ENCODE measurements at places on chromosomes 12 and 14.

DNA sequence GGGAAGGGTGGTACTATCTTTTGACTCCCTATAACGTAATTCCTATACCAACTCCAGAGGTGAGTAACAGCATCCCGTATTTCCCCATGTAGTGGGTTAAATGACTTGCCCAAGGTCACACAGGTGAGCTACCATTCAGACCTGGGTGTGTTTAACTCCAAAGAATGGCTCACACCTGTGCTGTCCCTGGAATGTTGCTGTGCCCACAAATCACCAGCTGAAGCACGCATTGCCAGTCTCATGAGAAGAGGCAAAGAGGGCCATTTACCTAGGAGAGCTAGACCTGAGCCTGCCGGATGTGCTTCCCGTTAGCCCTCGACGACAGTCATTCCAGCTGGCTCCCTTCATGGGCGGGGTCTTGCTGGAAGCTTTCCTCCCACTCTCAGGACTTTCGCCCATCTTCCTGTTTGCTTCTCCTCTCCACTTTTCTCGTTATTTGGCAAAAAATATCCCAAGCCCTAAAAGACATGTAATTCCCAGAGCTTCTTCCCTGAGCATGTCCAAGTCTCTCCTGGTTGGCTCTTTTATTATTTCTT lies 106.6 kb upstream of the VASH1 start:
- no peak for DNase-seq

GRCh38 chr12:90854136-90854689 lies 100.8 kb downstream of the CCER1 start:
- DNase-seq: peak; percentile 62

- DNase-seq: no peak
These were observed 15.2 kb upstream of the RNASE12 start for GRCh38 chr14:20606190-20606901.

GRCh38 chr12:106724934-106725333 lies 49.5 kb upstream of the RIC8B start:
- DNase-seq: no peak

- DNase-seq: no peak
These were observed 214.9 kb downstream of the ADAMTS20 start for GRCh38 chr12:43336962-43337555.

DNA sequence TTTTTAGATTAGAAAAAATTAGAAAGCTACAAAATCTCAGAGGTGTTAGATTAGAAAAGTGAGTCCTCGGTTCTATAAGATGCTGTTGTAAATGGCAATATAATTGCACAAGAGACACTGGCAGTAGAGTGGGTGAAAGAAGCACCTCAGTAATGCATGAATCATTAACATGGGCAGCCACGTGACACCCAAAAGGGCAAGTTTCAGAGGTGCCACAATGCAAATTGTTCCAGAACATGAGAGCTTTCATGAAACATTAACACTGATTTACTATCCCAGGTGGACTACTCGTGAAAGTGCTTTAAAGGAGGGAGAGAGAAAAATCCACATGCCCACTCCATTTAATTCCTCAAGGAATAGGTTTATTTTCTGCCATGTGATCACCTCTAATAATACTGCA lies 108.4 kb downstream of the PTPRR start:
- DNase-seq: no peak

- DNase-seq: peak; percentile 86
These were observed 58.8 kb downstream of the CCER1 start for GRCh38 chr12:90896164-90896563.

DNA sequence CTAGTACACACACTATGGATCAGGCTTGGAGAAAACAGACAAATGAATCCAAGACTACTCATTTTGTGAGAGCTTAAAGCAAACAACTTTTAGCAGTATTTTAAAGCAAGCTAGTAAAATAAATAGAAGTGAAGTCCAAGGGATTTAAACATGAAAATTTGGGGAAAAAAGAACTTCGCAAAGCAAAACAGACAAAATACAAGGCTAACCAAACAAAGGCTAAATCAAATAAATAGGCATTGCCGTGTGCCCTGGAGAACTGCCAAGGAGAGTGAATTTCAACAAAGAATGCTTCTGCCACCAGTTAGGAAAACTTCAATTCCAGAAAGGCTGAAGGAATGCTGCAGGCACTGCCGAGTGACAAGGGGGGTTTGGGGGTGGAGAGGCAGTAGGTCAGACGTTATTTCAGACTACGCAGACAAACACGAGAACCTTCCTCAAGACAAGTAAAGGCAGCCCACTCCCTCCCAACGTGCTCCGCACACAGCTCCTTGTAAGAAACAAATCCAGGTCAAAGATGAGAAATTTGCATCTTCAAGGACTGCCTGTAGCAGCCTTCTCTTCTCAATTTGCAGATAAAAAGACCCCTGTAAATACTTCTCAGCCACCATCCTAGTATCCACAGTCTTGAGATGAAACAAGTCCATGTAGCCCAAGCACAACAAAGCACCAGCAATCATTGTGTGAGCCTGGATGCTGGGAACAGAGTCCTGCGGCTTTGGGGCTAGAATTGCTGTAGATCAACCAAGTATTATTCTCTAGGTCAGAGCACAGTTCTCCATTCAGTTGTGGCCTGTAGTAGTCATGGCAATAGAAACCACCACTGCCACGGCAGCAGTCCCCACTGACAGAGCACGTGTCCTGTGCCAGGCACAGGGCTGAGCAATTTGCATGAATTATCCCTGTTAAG lies 43.3 kb downstream of the EFCAB11 start:
- DNase-seq: peak; percentile 52

DNA sequence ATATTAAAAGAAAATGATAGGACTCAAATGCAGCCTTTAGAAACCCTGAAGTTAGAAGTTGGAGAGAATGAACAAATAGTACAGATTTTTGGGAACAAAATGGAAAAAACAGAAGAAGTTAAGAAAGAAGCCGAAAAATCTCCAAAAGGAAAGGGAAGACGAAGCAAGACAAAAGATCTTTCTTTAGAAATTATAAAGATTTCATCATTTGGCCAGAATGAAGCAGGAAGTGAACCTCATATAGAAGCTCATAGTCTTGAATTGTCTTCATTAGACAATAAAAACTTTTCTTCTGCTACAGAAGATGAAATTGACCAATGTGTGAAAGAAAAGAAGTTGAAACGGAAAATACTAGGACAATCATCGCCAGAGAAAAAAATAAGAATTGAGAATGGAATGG lies 31.4 kb upstream of the TOMM20L start:
- no peak for DNase-seq

DNA sequence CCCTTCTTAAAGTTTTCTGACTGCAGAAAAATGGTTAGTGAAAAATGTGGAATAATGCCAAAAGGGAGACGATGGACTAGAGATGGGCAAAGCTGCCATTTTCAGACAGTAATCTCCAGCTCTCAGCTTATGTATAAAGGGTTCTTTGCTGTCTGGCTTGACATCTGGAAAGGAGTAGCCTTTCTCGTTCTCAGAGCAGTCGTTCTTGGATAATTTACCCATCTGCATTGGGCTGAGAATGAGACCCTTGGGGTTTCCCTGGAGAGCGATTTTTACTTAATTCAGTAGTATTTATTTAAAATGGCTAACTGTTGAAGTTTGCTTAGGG lies 1.2 kb downstream of the NUDT4 start:
- DNase-seq: no peak

DNA sequence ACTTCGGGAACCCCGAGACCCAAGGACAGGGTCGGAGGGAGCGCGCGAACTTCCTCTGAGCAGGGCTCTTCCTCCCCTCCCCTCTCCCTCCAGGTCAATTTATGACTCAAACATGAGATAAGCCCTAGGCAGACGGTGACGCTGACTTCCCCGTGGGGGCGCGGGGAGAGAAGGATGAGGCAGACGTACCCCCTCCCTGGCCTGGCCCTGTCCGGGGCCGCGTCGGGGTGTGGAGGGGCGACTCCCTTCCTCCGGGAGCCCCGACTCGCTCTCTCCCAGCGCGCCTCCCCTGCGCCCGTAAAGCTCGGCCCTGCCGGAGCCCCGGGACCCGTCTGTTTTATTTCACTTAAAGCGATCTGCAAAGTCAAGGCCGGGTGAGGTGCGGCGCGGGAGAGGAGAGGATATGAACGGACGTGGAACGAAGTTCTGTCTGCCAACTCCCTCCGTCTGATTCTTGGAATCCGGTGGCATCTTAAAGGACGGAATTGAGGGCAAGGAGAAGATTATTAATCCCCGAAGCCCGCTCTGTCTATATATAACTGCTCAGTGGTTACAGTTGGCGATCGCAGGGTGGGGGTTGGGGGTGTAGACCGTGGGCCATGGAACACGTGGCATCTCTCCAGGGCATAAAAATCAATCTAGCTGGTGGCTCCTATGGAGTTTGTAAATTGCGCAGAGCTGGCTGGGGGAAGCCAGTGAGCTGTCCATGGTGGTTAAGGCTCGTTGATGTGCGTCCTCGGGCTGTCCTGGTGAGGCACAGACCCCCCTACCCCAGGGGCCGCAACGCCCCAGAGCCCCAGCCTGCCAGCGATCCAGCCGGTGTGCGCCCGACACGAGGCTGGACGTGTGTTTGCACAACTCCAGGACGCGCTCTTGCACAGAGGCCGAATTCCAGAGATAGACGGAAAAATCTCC lies 2.9 kb upstream of the PTHLH start:
- peak; percentile 76 for DNase-seq

DNA sequence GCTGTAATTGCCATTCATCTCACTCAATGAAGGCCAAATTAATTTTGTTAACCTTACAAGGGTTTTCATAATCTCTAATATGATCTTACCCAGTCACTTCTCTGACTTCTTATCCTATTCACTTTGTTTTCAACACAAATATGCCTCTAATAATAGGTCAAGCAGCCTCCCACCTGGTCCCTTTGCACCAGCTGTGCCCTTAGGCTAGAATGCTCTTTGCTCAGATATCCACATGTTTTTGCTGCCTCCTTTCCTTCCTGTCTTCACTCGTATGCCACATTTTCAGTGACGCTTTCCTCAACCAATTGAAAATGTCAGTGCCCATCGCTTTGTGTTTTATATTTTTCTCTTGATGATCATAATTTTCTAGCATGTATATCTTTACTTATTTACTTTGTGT lies 106.4 kb upstream of the SYT10 start:
- DNase-seq: no peak
